NCI-H1436 treated with DMSO at 0.1 percent for 48 hours (cell line): ENCODE measurements at places on chromosomes 4 and X.
A peak's percentile ranks its signal among the peaks of the same experiment; 100 is the strongest.

GRCh38 chrX:71178908-71179307, 34.3 kb downstream of the NLGN3 start:
- peak; percentile 37 for DNase-seq

- no peak for DNase-seq
Observed at GRCh38 chrX:1700757-1701156, 85.9 kb downstream of the ASMT start.

GRCh38 chr4:16893141-16893651, 5.2 kb downstream of the LDB2 start:
- DNase-seq: no peak

DNA sequence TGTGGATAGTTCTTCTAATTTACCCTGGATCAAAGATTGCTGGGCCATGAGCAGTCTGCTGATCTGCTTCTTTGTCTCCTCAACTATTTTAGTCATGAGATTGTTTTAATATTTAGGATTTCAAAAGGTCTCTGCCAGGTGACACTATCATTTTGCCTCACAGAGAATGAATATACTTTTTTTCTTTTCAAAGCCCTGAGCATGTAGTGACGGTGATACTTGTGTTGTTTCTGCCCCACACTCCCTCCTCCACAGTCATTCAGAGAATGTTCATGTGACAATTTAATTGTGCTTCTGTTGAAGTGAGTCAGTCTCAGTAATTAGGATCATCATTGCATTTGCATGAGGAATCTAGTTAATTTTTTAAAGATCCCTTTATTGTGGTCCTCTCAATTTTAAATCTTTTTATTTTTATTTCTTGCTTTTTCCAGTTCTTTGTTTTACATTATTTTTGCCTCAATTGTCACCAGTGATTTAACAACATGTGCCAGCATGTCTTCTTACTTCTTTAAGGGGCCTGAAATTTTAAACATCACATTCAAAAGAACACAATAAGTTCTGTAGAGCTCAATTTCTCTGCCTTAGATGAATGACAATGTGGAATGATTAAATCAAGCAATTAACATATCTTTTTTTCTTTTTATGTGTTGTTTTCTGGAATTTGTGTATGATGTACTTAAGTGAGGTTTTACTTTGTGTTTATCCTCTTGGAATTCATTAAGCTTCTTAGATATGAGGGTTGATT, 12.3 kb downstream of the MMRN1 start:
- DNase-seq: peak; percentile 49

GRCh38 chrX:101931136-101931487, 715 bp downstream of the ZMAT1 start:
- DNase-seq: no peak

DNA sequence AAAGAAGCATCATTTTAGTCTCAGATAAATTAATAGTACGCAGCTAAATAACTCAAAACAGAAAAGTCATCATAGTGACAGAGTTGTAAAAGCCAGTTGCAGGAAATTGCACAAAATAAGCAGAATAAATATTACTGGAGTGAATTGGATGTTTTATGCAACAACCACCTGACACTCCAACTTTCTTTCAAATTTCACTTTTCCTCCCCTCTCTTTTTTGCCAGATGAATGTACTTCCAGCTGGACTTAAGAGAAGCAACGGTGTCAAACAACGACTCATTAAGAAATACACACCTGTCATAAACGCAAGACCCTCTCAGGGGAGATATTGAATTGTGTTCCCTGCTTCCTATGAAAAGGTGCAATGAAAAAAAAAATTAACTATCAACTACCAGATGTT, 120.2 kb upstream of the HCCS start:
- no peak for DNase-seq

DNA sequence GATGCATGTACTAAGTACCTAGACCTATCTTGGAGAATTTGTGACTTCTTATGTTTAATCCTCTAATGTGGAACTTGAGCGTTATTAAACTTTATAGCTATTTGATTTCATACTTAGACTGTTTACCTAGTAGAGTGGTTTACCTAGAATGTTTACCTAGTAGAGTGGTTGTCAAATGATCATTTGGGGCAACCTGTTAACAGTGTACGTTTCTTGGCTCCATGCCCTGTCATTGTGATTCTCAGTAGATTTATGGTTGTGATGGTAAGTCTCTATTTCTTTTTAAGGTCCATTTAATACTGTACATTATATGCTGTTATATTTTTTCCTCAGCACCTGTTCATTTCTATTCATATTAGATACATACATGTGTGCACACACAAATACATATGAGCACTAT, 233.0 kb upstream of the MAD2L1 start:
- no peak for DNase-seq

- DNase-seq: no peak
Observed at GRCh38 chr4:147509386-147509785, 28.5 kb downstream of the EDNRA start.

GRCh38 chrX:67328476-67328875, 215.3 kb upstream of the AR start:
- no peak for DNase-seq

DNA sequence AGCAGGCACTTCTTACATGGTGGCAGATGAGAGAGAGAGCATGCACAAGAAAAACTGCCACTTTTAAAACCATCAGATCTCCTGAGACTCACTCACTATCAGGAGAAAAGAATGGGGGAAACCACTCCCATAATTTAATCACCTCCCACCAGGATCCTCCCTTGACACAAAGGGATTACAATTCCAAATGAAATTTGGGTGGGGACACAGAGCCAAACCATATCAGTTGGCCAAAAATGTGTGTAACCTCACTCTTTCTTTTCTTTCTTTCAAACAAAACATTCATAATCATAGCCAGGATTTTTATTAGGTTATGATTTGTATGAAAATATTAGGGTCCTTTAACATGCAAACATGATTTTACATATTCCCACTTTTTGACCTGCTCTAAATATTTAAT, 222.1 kb downstream of the PCDH18 start:
- no peak for DNase-seq

DNA sequence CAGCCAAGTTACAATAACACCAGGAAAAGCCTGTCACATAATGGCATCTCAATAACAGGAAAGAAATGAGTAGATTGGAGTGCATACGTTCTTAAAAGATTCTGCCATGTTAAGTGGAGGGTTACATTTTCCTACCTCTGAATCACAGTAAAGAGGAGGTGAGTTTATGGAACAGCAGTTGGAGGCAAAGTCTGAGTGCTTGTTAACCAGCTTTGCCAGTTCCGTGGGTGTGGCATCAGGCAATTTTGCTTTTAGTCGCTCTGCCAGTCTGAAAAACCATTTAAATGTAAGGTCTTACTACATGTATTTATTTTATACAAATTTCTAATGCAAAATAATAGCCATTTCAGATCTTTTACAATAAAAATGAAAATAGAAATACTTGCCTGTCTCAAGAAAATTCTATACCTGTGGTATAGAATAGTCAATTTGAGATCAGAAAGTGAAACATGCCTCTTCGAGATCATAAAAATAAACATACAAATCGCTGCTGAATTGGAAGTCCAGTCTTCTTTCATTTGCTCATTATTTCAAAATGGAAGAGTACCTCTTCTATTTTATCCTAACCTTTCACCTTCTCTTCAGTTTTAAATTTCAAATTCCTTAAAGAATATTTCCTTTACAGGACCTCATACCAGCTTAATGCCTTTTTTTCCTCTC, 31.4 kb downstream of the GC start:
- no peak for DNase-seq

DNA sequence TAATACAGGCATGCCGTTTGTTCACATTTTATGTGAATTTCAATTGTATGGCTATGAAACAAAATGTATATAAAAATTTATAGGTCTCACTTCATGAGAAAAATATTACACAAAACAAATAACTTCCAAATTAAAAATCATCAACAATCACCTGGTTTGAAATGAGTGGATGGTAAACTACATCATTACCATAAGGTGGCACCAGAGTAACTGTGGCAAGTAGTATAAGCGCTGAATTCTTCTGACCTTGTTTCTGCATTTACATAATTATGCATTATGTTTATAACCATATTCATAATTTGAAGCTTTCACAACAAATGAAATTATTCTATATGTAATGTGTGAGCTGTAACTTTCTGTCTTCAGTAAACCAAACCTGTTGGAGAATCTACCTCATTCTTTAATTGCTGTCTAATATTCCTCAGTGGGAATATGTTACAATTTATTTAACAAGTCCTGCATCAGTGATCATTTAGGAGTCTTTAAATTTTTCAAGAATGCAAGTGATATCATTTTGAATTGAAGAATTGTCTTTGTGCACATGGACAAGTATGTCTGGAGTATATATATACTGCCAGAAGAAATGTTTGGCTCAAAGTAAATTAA, 55.2 kb downstream of the MMRN1 start:
- no peak for DNase-seq

- DNase-seq: no peak
Observed at GRCh38 chrX:11081511-11081910, 29.6 kb upstream of the HCCS start.

DNA sequence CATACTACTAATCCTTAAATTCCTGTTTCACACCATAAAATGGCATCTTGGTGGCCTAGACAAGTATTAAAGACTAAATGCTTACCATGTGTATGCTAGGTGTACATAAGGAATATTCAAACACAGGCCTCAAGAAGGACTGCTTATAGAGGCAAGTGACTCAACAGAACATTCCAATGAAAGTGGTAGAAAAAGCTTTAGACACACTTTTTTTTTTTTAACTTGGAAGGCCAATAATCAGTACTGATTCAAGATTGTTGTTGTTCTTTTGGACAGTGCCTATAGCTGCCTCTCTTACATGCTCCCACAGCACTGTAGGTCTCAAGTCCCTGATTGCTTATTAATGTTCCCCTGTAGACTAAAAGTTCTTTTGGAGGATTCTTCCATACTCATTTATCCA, 77.6 kb downstream of the FBXL5 start:
- no peak for DNase-seq

DNA sequence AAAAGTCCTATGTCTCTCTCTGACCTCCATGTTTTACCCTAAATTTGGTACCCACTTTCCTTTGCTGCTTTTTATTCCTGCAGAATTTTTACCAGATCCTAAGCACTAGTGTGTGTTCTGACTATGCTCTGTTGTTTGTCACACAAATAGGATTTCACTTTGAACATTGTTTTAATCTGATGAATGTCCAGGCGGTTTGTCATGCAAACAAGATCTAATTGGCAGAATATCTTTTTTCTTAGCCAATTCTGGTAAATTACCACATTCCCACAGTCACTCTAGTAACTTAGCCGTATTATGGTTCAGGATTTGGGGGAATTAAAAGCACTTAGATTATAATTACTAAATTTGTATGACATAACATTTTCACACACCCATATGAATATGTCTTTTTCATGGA, 557.2 kb upstream of the BOD1L1 start:
- DNase-seq: no peak

GRCh38 chr4:70002507-70002906, 6.7 kb downstream of the STATH start:
- DNase-seq: no peak

DNA sequence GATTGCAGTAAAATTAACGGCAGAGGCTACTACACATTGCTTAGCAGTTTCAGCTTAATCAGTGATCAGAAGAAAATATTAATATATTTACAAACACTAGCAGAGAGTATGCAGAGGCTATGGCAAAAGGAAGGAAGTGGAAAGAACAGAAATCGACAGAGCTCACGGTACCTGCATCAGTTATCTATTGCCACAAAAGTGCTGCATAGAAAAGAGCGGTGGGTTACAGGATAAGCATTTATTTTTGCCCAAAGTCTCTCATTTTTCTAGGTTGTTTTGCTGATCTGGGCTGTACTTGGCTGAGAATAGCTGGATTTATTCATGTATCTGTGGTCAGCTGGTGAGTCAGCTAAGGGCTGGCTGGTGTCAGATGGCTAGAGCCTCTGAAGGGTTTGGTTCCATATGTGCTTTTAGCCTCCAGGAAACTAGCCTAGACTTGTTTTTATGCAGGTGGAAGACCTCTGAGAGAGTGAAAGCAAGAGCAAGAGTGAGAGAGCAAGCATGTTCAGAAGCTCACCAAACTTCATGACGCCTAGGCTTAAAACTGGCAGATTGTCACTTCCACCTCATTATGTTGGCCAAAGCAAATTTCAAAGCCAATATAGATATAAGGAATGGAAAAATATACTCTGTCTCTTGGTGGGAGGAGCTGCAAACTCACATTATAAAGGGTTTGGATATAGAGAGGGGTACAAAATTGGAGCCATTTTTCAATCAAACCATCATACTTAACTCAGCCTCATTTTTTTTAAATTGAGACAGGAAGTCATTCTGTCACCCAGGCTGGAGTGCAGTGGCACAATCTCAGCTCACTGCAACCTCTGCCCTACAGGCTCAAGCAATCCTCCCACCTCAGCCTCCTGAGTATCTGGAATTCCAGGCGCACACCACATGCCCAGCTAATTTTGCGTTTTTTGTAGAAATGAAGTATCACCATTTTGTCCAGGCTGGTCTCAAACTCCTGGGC, 153.2 kb upstream of the RPL34 start:
- DNase-seq: no peak

GRCh38 chr4:83285055-83285407, 433 bp upstream of the COQ2 start:
- peak; percentile 8 for DNase-seq

DNA sequence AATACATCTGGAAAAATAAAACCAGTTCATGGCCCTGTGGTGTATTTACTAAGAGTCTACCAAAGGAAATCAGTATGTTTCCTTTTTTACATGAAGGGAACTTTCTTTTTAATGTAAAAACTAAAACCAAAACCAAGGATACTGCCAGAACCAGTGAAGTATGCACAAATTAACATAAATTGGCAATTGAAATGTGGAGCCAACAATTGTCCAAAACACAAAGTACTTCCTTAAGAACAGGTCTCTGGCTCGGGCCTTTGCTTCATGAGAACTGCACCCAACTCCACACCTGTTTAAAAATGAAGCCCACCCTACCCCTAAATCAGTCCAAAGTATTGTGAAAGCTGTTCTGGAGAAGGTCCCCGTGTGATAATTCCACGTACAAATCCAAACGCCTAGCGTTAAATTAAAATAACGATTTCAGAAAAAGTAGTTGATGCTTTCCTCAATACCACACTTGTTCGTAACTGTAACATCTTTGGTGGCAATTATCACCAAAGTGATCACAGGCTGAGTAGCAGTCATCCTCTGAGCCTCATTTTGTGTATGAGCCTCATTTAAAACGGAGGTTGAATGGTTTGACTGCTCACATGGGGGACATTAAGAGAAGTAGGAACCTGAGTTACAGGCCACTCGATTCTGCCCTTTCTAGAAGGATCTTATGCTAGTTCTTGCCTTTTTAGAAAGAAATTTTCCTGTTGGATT, 93.0 kb downstream of the GEMIN8 start:
- no peak for DNase-seq

DNA sequence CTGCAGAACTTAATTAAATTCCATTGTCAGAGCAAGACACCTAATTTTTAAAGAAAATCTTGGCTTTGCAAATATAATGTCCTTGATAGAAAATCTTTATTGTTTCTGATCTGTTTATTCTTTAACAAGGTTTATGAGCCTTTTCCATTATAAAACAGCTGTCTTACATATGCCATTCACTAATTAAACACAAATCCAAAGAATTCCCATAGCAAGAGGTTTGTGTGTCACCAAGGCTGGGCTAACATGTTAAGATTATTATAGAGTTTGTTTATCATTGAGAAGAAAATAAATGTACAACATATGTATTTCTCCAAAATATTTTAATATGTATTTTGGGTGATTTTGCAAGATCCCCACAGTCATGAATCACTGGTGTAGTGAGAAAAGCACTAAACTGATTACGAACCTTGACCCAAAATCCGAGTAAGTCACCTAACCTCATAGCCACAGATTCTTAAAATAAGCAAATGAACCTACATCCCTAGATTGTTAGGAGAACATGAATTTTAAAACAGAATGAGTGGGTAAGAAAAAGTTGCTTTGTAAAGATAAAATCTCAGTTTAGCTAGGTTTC, 694.8 kb upstream of the INTU start:
- no peak for DNase-seq
